Suppressor macrophage treated with lipopolysaccharide for 1 hour (primary cell): ENCODE measurements at places on chromosomes 1 and 21.

- DNase-seq: peak; percentile 79
Measured at GRCh38 chr1:34786521-34787325, 5.7 kb downstream of the GJB3 start.

DNA sequence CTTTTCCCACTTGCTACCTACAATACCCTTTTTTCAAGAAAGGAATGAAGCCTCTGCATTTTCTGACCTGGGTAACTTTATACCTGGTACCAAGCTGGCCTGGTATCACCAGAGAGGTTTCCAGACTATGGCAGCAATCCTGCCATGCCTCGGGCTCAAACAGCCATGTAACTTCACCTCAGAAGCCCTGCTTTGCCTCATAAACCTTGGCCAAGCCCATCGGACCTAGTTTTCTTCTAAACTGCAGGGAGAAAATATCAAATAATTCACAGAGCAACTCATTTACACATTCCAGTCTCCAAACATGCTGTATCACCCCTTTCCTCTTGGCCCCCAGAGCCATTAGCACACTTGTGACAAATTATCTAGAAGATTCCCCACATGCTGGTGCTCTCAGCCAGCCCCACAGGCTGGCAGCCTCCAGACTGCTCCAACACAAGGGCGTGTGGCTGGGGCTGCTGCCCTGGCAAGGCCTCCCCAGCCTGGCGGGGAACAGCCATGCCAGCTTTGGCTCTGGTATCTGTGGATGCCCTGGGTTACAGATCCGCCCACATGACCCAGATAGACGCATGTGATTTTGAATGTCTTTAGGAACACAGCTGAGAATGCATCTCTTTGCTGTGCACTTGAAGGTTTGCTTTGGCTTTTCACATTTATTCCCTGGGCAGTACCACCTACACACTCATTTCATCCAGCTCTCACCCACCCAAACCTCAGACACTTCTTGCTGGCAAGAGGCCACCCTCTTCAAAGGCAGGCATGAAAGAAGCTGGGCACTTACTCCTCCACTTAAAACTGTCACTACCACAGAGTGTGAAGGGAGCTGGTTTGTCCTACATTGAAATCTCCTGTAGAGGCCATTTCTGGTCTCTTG, 70.0 kb upstream of the BCAR3 start:
- no peak for DNase-seq

DNA sequence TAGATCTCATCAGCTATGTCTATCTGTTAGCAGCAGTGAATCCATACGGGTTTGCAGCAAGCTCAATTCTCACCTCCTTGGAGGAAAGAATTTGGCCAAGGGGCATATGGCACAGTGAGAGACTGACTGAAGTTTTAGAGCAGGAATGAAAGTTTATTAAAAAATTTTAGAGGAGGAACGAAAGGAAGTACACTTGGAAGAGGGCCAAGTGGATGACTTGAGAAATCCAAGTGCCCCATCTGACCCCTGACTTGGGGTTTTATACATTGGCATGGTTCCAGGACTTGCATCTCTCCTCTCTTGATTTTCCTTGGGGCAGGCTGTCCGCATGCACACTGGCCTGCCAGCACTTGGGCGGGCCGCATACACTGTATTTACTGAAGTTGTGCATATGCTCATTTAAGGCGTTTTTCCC, 9.2 kb upstream of the OSBPL9 start:
- DNase-seq: peak; percentile 39

GRCh38 chr1:7490576-7490975, 280.5 kb upstream of the VAMP3 start:
- DNase-seq: no peak

DNA sequence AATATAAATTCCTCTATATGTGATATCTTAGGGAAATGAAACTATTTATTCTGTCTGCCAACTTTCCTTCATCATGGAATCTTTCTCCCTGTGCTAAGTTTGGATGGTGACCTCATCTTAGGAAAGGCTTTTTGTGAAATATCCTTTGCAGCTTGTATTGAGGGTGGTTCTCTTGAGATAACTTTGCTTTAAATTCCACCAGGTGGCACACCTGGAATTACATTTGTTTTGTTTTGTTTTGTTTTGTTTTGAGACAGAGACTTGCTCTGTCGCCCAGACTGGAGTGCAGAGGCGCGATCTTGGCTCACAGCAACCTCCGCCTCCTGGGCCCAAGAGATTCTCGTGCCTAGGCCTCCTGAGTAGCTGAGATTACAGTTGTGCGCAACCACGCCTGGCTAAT, 7.6 kb upstream of the CD1A start:
- peak; percentile 49 for DNase-seq

GRCh38 chr1:67646145-67647035, 38.6 kb upstream of the GADD45A start:
- DNase-seq: peak; percentile 56

DNA sequence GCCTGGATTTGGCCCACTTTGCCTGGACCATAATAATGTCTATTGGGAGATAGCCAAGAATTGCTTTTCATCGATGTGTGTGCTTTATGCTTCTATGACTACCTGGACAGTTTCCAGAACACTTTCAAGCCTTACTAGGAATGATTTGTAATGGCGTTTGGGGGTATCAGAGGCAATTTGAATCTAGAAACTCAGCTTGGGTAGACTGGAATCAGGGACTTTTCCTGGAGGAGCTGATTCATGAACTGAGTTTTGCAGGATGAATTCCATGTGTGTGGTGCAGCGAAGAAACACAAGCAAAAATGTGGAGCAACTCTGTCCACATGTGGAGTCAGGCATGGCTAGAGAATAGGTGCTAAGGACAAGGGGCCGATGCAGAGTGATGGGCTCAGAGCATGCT, 11.9 kb upstream of the TMEM61 start:
- no peak for DNase-seq

DNA sequence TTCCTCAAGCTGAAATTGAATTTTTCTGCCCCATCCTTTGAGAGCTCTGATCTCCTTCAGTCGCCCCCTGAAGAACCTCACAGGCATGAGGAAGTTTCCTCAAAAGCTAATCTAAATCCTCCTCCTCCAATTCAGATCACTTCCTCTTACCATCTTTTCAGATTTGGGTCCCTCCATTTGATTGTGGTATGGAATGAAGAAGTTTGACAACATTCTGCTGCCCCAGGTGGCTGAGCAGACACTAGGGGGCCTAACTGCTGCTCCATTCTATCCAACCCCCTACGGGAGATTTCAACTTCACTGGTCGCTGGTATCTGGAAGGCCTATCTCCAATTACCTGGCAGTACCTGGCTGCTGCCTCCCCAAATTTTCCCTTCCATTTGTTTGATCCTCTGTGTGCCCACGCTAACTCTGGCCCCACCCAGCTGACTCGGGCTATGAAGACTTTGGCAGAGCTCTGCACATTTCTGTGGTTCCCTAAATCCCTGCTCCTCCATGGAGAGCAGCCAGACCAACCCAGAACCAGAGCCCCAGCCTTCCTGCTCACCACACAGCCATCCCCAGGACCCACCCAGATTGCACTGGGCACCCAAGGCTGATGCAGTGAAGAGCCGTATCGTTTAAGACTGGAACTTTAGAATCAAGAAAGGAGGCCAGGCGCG, 7.8 kb downstream of the IRF6 start:
- DNase-seq: no peak

GRCh38 chr1:236794585-236795034, 482 bp upstream of the MTR start:
- DNase-seq: no peak

DNA sequence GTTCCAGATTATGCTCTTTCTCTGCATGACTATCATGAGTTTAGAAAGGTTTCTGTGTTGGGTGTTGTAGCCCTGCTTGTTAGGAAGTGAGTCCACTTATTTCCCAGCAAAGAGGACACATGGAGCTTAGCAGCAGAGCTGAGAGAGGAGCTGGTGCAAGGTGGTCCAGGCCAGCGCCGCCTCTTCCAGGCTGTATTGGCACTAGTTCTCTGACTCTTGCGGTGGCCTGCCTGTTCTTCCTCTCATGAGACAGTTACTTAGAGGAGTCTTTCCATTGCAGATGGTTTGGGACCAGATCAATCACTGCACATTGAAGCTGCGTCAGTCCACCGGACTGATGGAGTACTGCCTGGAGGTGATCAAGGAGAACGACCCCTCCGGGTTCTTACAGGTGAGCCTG, 38.0 kb downstream of the TRIM67 start:
- DNase-seq: no peak

GRCh38 chr1:8121261-8122159, 95.4 kb upstream of the ERRFI1 start:
- peak; percentile 70 for DNase-seq

DNA sequence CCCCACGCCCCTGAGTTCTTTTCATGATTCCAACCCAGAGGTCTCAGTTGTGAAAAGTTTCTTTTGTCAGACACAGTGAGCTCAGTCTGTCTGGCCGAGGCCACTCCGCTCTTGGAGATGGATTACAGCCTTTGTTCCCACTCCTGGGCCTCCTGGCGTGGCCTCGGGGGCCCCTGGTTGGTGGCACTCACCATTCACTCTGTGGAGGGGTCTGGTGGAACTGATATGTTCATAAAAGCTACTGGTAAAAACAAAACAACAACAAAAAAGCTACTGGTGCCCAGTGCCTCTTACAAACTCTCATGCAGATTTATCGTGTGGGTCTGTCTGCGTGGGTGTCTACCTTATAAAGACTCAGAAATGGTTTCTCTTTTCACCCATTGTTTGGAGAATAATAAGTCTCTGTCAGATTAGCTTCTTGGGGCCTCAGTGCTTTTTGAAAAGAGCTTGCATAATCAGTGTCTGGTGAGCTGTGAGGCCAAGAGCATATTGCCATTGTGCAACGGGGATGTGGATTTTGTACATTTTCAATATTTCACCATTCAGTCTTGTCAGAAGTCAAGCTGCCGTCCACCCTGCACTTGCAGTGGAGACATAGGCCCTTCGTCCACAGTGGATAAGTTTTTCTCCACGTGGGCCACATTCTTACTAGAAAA, 86.7 kb downstream of the GALNT2 start:
- peak; percentile 86 for DNase-seq

GRCh38 chr21:45409466-45410150, 4.6 kb downstream of the COL18A1 start:
- no peak for DNase-seq
